Left forelimb (tissue), 1 donor: ENCODE measurements at places on chromosomes 6 and 20.

DNA sequence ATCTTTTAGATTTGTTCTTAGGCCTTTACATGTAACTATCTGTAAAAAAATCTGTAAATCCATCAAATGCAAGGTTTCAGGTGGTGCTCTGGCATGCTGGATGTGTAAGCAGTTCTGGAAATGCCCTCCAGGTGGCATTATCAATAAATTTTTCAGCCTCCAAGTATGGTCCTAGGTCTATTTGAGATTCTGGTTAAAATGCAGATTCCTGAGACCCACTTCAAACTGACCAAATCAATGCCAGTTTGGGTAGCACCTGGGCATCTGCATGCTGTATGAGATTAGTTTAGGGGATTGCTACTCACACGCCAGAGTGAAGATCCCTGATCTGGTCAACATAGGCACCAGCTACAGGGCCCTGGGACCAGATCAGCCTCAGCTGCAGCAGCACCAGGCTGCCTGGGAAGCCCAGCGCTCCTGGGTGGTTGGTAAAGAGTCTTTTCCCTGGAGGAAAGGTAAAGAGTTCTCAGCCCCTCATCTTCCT lies 507.3 kb upstream of the CITED2 start:
- no peak for DNase-seq

DNA sequence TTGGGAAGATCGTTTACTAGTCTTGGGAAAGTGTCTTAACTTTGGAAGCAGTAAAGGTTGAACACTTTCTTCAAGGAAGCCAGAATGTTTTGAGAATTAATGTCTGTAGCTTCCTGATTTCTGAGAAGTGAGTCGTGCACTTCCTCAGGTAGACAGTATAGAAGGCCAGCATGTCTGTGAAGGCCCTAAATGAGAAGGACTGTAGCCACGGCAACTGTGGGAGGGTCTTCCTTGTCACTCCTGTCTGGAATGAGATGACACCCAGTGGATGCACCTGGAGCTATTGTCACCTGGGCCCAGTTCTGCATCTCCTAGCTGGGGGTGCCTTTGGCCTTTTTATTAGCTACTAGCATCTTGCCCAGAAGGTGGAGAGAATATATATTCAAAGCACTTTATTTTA lies 8.8 kb downstream of the STX16 start:
- no peak for DNase-seq

DNA sequence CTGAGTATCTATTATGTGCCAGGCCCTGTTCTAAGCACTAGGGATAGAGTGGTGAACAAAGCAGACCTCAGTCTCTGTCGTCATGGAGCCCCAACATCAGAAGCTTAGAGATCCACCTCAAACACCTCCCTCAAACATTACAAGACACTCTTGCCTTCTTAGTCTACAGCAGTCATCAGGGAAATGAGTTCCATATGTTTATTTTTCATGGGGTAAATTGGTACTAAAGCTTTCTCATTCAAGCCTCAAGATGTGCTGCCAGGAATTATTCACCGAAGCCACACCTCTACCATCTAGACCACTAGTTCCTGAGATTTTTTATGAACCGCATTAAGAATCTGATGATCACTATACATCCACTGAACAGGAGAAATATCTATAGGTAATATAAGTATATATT lies 59.0 kb upstream of the TFB1M start:
- no peak for DNase-seq

DNA sequence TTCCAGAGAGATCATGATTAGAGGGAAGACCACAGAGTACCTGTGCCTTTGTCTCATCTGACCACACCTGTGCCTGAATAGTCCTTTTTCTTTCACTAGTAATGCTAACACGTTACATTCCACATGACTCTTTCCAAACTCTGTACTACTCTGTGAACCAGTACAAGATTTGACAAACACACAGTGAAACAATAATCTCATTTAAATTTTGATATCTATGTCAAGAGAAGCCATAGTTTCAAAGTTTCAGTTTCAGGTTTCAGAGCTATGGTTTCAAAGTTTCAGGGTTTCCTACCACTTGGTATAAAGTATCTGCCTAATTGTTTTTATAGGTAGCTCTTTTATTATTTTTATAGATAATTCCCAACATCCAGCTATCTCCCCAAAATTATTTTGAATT lies 62.0 kb upstream of the PHACTR2 start:
- DNase-seq: no peak

GRCh38 chr6:35489995-35490791 lies 6.7 kb downstream of the TEAD3 start:
- peak; percentile 87 for DNase-seq

DNA sequence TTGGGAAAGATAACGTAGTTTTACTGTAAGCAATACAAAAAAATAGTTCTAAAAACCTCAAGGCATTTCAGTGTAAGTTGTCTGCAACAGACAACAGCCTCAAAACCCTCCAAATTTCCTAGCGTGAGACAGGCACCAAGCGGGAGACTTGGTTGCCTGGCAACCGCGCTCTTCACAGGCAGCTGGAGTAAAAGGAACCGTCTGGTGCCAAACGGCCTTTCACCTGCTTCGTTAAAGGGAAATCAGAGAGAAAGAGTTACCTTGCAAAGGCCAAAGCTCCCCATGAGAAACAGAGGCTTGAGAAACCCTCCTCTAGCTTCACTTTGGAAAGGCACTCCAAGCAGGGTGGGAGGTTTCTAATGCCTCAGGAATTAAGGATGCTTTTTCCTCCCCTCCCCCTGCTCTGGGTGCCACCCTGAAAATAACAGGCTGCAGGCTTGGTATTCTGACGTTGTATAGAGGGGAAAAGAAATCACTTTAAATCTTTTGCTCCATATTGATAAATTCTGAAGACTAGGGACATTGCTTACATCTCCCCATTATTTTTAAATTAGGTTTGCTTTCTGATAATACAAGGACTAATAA lies 129.7 kb upstream of the UFL1 start:
- DNase-seq: no peak

DNA sequence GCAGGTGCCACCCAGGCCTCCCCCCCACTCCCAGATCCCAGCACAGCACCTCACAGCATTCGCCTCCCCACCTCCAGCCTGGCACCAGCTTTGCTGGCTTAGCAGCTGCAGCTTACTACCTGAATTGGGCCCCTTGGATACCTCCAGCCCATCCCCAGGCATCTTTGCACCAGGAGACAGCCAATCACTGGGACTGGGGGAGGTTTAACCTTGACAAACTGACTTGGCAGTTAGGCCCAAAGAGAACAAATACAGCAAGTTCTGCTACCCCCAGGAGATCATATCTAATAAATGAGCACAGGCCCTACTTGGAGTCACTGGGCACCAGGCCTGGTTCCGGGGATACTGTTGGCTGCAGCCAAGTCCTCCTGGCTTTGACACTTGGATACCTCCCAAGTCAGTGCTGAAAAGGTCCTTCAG lies 8.8 kb downstream of the PDRG1 start:
- no peak for DNase-seq

DNA sequence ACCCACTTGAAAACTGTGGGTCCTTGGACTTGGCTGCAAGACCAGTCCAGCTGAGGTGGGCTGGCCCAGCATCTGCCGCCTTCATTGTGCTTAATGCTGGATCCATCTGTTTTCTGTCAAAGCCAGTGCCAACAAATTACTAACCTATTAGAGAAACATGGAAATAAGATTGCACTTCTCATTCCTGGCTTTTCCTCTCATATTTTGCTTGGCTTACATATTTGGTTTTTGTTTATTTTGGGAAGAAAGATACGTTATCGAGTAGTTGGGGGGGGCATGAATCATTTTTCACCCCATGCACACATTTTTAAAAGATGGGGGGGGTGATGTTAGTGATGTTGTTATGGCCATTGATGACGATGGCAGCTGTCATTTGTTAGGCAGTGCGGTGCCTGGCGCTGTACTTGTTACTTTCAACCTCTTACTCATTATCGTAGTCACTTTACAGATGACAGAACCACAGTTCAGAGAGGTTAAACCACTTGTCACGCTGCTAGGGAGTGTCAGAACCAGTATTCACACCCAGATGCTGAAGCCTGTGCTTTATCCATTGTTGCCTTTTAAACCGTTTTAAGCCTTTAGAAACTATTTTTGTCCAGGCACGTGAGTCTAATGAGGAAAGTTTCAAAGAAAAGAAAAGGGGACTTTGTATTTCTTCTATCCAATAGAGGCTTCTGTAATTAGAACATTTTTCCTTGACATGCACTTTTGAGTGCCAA lies 180.0 kb downstream of the TMEM242 start:
- DNase-seq: no peak

DNA sequence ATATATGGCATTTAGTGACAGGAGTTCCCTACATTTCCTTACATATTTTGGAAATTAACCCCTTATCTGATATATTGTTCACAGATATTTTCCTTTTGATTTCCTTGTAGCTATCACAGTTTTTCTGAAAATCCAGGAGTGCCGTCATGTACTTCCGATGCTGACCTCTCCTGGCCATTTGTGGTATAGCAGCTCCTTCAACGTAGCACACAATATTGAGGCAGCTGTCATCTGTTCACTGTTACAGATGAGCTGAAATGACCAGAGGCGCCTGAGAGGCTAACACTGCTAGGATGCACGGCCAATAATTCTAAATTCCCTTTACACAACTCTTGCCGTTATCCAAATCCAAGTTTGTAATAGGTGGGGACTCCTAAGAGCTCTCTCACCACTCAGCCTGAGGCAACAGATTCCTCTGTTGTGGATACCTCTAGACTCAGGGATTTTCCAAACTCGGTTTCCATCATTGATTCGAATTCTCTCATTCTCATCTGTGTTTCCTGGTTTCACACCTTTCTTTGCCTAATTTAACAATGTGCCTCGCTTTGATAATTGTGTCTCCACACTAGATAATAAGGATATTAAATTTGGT lies 53.0 kb downstream of the MMUT start:
- peak; percentile 71 for DNase-seq
